ENCODE measurements at places on chromosomes 1 and 21.
A peak's percentile ranks its signal among the peaks of the same experiment; 100 is the strongest.

- peak; percentile 41 for DNase-seq
These were observed 38.1 kb downstream of the TOMM20 start for GRCh38 chr1:235090406-235091069.

- DNase-seq: no peak
These were observed 94.5 kb downstream of the FNBP1L start for GRCh38 chr1:93542398-93542797.

DNA sequence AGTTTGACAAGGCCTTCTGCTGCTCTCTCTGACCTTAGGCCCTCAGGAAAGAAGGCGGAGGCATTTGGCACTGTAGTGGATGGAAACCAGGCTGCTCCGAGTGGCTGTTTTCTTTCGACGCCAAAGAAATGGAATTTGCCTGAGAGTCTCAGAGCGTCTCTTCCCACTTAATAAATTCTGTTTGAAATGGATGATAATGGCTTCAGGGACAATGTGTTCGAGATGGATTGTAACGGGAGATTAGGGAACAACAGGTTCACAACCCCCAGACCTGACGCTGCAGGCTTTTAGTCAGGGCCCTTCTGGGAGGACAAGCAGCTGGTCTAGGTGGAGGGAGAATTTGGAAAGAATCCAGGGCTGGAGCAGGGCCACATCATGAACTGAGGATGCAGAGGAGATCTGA lies 58.6 kb downstream of the TLR5 start:
- DNase-seq: no peak

- DNase-seq: peak; percentile 69
These were observed 276.3 kb upstream of the GREM2 start for GRCh38 chr1:240888039-240888786.

DNA sequence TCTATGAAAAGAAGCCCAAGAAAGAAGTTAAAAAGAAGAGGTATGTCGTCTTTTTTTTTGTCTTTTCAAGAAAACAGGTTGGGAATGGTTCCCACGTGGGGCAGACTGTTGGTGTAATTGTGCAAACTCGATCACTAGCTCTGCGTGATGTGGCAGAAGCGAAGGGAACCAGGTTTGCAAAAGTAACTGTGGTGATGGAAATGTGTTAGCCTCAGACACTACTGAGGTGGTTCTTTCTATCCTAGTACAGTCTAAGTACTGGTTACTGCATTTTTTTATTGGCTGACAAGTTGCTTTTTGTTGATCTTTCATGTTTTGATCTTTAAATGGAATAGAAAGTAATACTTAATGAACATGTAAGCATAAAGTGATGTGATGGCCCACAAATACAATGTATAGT lies 8.8 kb downstream of the RPL5 start:
- no peak for DNase-seq

GRCh38 chr1:108199781-108200686 lies at the start of gene SLC25A24:
Gene SLC25A24, minus strand, starts transcription at chr1:108200343. Its CDS starts 205 bp downstream, at chr1:108200138.
- DNase-seq: peak; percentile 82

DNA sequence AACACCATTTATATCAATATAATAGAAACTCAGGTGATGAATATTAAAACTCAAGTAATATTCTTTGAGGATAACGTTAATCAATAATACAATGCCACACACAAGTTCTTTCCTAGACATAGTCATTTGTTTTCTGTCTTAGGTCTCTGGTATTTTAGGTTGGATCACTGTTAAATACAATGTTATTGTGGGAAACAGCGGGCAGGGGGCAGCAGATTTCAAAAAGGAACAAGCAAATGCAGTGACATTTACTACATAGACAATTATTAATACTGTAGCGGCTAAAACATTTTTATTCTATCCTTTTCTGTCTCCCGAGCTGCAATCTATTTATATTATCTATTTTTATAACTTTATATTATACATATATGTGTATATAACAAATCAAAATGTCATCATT lies 186.4 kb upstream of the ZNHIT6 start:
- DNase-seq: peak; percentile 47

DNA sequence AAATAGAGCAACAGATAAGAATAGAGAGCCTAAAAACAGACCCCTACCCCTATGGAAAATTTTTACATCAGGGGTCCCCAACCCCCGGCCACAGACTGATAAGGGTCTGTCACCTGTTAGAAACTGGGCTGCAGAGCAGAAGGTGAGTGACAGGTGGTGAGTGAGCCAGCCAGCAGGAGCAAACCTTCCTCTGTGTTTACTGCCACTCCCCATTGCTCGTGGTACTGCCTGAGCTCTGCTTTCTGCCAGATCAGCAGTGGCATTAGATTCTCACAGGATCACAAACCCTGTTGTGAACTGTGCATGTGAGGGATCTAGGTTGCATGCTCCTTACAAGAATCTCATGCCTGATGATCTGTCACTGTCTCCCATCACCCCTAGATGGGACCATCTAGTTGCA lies 174.1 kb downstream of the FOXD2 start:
- no peak for DNase-seq

DNA sequence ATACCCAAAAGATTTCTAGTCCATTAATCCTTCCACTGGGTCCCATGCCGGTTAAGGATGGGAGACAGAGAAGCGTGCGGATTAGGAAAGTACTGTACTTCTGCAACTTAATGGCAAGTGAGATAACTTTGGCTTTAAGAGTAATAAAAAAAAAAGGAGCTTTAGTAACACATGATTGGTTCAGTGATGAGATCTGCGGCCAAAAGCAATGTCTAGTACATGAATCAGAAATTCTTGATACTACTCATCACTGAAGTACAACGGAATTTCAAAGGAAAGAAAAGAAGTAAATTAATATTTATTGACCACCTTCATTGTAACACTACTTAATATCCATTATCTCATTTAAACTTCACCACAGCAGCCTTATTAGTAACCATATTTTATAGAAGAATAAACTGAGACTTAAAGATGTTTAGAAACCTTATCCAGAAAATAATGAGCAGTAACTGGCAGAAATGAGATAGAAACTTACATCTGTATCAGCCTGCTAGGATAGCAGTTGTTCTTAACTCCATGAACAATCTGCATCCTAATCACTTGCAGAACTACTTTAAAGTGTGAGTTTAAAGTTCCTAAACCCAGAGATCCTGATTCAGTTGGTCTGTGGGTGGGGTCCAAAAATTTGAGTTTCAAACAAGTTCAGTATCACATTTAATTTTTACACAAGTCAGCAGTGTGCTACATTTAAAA lies 14.1 kb upstream of the NUF2 start:
- no peak for DNase-seq

DNA sequence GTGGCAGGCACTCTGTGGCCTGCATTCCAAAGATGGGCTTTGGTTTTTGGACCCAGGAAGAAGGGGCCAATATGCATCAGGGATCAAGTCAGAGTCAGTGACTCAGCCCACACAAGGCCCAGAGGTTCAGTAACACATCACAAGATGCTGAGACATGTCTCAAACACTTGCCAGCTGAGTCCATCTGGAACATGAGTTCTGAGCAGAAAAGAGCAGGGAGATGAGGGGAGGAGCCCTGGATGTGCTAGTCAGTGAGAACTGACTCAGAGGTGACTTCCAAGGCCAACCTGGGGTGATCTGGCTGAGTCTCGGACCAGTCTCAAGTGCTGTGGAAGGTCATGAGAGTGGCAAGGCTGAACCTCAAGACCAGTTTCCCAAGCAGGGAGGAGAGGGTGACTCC lies 150.1 kb downstream of the CDC7 start:
- no peak for DNase-seq

GRCh38 chr1:8019229-8019620 lies 6.9 kb downstream of the ERRFI1 start:
- no peak for DNase-seq

- DNase-seq: no peak
These were observed 214.1 kb upstream of the USP24 start for GRCh38 chr1:55428944-55429931.

- peak; percentile 56 for DNase-seq
These were observed 139.1 kb upstream of the FMN2 start for GRCh38 chr1:239952348-239953308.

Measured in nephron progenitor cell (in vitro differentiated cells).